Right lobe of liver (tissue), 6 donors: ENCODE measurements at places on chromosomes 4 and X. TPM values are rescaled to one million over a fixed set of nuclear protein-coding genes. Genes with fewer than 3 reads are reported as not detected.

DNA sequence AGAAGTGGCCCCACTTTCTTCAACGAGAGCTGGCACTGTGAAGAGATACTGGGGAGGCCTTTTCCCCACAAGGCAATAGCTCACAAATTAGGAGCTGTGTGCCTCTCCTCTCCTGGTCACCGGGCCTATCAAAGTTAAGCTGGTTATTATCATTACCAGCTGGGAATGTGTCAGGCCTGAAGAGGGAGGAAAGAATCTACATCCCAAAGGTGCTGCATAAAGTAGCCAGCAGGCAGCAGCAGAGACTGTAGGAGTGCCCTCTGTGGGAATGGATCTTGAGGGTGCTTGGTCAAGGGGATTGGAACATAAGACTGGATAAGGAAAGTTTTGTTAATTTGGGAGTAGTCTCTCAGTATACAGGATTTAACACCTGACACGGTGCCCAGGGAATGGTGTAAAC is 9.1 kb upstream of the TMPRSS11D start:
- no peak for DNase-seq

DNA sequence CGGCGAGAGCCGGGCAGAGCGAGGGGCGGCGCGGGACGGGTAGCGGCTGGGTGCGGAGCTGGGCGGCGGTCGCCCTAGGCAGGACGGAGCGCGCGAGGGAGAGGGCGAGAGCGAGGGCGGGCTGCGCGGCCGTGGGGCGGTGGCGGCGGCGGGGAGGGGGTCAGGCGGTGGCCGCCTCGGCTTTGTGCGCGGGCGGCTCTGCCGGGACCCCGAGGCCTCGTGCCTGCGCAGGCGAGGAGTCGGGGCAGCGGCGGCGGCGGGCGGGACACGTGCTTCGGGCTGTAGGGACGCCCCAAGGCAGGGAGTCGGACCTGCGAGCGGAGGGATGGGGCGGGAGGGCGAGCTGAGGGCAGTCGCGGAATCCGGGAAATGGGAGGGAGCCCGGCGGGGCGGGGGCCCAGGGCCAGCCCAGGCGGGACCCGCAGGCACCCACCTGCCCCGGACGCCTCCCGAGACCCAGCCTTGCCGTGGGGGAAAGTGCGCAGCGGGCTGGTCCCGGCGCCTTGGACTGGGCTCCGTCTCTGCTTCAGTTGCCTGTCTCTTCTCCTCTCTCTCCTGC is 465 bp downstream of the BMPR1B start:
- DNase-seq = peak; percentile 37

DNA sequence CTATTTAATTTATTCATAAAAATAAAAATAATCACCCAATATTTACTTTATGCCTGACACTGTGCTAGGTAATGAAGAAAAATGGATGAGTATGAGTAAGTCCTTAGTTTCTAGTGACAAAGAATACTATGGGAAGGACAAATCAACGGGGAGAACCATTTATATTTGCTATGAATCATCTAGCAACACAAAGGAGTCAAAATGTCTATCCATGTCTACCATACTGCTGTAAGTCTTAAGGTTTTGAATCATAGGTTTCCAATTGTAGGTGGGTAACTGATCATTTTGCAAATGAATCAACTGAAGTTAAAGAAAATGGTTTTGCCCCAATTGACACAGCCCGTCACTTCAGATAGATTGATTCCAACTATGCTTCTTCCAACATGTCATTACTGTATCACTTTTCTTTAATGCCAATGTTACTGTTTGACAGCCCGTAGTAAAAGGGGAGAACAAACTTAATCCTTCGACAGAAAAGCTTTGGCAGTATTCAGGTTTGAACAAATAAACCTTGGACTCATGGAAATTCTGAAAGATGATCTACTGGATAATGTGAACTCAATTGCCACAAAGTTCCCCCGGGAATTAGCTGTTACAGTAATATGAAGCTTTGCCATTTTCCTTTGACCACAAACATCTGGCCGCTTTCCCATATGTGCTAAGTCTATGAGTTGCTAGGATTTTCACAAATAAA is 3.2 kb downstream of the TDO2 start:
- no peak for DNase-seq

- no peak for DNase-seq
Measured at GRCh38 chrX:120512222-120512621, 43.1 kb upstream of the LAMP2 start.

GRCh38 chr4:158714937-158715336 is 8.3 kb downstream of the PPID start:
- no peak for DNase-seq

DNA sequence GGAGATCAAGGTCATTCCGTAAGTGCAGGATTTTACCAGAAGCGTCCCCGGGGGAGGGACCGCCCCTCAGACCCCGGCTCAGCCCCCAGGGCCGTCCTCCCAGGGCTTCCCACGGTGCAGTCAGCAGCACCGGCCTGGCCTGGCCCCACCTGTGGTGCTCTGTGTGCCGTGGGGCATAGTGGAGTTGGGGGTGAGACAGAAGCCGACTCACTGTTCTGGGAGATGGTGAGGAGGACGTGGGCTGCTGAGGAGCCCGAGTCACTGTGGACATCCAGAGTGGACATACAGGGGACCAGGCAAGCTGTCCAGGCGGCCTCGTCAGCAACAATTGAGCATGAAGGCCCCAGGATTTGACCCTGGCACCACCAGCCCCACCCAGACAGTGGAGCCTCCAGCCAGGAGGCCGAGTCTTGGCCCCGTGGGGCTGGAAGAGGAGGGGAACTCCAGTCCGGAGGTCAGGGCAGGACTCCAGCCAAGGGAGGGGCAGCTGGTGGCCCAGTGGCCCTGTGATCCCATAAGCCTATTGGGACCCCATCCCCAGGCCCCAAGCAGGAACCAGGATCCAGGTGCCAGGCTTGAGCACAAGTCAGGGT is 19.1 kb downstream of the ATP5ME start:
- no peak for DNase-seq

DNA sequence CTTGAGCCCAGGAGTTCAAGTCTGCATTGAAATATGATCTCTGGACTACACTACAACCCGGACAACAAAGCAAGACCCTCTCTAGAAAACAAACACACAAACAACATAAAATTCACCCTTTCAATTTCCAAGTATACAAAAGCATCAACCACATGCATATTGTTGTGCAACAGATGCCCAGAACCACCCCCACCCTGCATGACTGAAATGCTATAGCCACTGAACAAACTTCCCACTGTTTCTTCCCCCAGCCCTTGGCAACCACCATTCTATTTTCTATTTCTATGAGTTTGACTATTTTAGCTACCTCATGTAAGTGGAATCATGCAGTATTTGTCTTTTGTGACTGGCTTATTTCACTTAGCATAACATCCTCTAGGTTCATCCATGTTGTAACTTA is 14.2 kb upstream of the C4orf51 start:
- DNase-seq = no peak

DNA sequence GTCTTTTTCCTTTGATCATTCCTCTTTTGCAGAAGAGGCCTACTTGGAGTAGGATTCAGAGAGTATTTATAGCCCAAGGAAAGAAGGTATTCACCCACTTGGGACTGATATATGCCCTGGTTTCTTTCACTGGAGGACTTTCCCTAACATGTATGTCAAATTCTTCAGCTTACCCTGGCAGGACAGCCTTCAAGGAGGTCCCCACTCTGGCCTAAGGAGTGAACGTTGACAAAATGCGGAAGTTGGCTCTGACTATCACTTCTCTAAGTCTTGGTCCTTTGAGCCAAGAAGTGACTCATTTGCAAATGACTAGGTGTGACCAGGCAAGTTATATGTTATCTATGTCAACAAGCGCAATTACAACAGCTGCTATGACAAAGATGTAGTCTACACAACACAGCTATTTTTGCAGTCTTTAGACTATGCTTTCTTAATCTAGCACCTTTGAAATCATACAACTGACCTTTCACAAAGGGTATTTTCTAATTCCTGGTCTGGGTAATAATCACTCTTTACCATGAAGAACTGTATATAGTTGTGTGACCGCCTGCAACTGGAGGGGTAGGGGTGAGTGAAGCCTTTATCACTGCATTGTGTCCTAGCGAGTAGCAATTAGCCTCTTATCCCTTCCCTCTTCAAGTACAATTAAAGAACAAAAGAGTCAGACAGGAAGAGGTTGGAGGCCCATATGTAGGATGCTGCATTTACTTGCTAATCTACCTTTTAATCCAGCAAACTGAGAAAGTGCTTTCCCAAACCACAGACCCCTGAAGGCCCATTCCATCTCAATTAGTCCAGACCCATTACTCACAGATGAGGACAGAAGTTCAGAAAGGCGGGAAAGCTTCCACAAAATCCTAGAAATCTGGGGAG is 50.1 kb downstream of the RASGEF1B start:
- no peak for DNase-seq

NHSL2 gene
- total RNA-seq = 2.1 TPM

TMEM31 gene
- not detected for total RNA-seq

FHDC1 gene
- 0.12 TPM for total RNA-seq

MAGEE2 gene
- total RNA-seq = not detected

FAM47E gene
- 5.0 TPM for total RNA-seq
